Amniotic stem cell (primary cell): ENCODE measurements at places on chromosomes 13 and 19.

GRCh38 chr19:10453852-10454251 lies 33.5 kb downstream of the PDE4A start:
- DNase-seq, result no peak

- DNase-seq, result no peak
Measured at GRCh38 chr19:51796195-51796679, 1.3 kb downstream of the FPR3 start.

DNA sequence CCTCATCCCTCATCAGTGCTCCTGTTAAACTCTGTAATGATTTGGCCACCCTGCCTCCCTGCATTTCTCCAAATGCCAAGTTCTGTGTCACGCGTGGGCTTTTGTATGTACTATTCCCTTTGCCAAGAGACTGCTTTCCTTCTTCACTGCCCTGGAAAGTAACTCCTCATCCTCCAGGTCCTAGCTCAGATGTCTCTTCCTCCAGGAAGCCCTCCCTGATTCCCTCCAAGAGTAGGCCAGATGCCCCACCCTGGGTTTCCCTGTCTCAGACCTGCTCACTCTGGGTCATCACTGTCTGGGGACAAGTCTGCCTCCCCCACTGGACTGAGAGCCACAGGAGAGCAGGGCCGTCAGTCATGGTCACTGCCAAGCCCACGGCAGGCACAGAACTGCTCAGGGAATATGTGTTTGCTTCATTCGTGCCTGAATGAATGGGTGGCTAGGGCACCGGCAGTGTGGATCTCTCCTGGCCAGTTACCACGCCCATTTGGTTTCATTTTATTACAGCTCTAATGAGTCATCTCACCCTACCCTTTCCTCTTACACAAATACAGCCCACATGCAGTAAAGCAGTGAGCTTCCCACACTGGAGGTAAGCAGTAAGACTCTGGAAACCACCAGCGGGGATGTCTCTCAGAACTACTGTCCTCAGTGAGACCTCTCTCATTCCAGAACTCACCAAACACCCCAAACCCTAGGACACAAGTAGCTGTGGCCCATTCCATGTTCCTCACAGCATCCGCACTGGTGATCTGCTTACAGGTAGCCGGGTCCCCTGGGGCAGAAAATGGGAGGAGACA lies 12.1 kb upstream of the GPR4 start:
- DNase-seq, result peak; percentile 88

- no peak for DNase-seq
Measured at GRCh38 chr13:112782429-112783010, 92.7 kb downstream of the ATP11A start.

- no peak for DNase-seq
Measured at GRCh38 chr19:1857648-1858326, 5.6 kb downstream of the KLF16 start.

DNA sequence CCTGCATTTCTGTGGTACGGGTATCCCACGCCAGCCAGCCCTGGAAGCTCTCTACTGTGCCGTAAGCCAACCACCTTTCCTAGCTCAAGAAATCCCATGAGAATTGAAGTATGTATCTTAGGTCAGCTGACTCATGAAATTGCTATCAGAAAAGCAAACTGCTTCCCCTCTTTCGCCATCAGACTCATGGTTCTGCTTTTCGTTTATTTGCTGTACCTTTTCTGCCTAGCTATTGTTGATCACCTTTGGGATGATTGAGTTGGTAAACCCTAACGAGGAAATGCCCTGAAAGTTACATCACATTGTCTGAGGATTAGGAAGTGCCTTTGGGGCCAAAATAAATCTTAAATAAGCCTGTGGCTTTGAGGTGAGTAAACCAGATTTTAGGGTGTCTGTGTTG lies at the start of gene ADGRE3:
TSS of gene ADGRE3 (minus strand) at position 81 of the 400 bp plus-strand sequence. CDS start at position 7, 74 bp downstream.
- no peak for DNase-seq

- DNase-seq, result no peak
Measured at GRCh38 chr13:33307843-33308242, 22.3 kb upstream of the STARD13 start.

DNA sequence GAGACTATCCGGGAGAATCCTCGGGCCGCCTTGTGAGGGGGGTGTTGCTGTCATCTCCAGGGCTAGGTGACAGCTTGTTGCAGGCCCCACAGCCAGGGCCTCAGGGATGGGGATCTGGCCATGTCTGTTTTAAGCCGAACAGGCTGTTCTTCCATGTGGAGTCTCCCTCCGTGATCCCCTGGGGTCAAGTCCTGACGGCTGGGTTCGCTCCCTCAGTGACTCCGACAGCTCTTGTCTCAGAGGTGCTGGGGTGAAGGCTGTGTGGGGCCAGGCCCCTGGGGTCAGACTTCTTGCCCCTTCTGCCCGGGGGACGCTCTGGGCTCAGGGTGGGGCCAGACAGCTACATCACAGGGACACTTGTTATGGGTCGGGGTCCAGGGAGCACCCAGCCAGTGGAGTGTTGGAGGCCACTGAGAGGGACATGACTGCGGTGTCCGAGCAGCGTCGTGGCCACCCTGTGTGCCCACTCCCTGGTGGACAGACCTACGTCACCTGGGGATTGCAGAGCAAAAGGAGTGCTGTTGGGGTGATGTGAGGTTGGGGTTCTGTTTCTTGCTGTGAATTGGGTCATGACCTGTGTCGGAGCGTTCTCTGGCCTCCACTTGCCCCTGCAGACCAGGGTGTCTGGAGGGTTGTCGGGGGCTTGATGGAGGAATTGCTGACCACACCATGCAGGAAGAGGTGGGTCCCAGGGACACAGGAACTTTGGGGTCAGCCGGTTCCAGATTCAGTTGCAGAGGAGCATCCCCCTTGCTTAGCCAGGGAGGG lies 21.5 kb downstream of the EPN1 start:
- no peak for DNase-seq

GRCh38 chr13:89865164-89866064 lies 1482.1 kb upstream of the MIR17HG start:
- DNase-seq, result no peak

DNA sequence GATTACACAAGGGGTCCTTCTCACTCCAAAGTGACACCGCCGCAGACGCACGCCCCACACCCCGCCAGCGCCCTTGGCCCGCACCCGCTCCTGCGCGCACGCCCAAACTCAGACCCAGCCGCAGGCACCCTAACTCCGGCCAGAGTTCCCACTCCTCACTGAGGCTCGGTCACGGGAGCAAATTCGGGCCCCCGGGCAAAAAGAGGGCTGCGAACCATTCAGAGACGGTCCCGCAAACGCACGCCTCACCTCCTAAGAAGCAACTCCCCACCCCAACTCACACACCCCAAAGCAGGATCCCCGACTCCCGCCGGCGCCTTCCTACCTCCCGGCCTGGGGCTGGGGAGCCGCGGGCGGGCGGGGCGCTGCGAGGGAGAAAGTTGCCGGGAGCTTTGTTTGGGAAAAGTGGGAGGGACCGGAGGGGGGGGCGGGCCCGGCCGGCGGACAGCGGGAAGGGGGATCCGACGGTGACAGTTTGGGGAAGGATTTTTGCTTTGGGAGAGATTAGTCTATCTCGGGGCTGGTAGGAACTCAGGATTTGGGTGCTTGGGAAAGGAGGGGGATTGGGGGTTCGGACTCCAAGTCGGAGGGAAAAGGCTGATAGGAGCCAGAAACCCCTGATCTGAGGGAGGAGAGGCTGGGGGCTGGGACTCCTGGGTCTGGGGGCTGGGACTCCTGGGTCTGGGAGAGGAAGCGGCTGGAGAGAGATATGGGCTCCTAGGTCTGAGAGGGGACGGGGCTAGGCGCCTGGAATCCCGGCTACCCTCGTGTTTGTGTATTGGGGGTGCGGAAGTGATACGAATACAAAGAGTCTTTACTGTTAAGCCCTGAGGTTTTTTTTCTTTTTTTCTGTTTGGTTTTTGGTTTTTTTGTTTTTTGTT lies at the start of gene TEAD2:
TSS of gene TEAD2 (minus strand) at position 369 of the 881 bp plus-strand sequence. CDS start 2,341 bp downstream, outside the sequence.
- DNase-seq, result no peak

DNA sequence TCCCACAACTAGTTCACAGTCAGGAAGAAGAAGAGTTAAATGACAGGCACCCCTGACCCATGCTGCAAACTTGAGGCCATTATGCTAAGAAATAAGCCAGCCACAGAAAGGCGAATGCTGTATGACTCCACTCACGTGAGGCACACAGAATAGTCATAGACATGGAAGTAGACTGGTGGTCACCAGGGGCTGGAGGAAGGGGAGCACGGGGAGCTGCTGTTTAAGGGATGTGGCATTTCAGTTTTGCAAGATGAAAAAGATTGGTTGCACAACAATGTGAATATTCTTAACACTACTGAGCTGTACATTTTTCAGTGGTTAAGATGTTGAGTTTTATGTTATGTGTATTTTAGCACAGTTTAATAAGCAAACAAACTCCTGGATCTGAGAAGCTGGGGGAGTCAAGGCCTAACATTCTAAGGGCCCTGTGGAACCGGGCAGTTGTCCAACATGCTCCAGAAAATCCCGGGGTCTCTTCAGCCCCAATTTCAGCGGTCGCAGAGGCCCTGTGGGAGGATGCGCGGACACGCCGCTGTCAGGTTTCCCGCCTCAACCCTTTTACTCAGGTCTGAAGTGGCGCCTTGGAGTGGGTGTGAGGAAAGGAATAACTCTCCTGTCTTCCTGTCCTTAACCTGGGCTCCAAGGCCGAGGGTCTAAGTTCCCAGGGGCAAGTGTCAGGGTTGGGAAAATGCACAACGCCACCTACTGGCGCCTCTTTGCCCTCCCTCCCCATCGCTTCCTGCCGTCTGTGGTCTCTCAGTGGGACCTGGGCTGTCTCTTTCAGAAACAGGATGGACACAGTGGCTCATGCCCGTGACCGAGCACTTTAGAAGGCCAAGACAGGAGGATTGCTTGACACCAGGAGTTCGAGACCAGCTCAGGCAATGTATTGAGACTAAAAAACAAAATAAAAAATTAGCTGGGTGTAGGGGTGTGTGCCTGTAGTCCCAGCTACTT lies 4.4 kb upstream of the TMEM272 start:
- DNase-seq, result no peak

DNA sequence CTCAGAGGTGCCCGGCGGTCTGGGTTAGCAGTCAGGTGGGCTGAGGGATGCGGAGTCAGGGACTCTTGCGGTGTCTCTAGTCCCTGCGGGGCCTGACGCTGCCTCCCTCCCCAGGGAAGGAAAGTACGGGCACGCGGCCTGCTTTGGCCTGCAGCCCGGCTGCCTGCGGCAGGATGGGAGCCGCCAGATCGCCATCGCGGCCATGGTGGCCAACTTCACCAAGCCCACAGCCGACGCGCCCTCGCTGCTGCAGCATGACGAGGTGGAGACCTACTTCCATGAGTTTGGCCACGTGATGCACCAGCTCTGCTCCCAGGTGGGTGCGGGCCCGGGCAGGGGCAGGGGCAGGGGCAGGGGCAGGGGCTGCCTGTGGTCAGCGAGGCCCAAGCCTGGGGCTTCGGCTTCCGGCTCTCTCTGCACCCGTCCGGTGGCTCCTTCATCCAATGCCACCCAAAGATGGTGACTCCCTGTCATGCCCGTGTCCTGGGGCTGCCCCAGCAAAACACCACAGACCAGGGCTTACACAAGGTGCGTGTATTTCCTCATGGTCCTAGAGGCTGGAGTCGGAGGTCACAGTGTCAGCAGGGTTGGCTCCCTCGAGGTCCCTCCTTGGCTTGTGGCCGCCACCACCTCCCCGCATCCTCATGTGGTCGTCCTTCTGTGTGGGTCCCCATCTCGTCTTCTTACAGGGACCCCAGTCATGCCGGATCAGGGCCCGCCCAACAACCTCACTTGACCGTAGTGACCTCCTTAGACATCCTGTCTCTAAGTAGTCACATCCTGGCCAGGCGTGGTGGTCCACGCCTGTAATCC lies 11.3 kb upstream of the ZNF554 start:
- no peak for DNase-seq

DNA sequence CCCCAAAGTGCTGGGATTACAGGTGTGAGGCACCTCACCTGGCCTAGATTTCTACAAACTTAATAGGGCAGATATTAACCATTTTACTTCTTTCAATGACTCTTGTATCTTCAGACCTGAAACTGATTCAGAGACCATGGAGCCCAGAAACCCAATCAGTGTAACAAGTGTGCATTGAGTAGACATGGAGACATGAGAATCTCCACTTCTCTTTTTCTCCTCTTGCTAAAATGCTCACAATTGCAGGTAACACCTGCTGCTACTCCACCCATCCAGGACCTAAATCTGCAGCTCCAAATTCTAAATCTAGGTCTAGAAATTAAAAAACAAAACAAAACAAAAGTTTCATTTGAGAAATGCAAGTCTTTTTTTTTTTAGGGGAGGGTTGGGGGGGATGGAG lies 42.2 kb upstream of the ZNF681 start:
- no peak for DNase-seq

DNA sequence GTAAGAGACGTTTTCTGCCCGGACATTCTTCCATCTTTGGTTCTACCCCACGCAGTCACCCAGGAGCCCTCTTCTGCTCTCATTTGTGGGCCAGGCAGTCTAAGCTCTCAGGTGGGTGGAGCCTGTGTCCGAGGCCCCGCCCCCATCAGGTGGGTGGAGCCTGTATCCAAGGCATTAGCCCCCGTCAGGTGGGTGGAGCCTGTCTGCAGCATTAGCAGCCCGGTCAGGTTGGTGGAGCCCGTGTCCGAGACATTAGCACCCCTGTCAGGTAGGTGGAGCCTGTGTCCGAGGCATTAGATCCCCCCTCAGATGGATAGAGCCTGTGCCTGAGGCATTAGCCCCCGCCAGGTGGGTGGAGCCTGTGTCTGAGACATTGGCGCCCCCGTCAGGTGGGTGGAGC lies 45.5 kb upstream of the C13orf46 start:
- no peak for DNase-seq

DNA sequence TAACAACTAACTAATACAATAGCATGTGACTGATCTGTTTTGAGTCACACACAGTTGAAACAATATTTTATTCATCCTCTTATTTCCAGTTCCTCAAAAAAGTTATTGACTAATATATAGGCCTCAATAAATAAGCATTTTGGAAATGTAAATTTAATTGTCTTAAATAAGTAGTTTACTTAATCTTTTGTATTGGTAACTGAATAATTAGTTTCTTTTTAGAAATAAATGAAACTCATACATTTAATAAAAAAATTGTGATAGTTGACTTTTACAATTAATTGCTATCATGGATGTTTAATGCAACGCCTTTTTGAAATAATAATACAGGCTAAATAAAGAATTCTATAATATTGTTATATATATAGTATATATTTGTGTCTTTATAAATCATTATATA lies 500.8 kb upstream of the PCDH20 start:
- DNase-seq, result no peak

DNA sequence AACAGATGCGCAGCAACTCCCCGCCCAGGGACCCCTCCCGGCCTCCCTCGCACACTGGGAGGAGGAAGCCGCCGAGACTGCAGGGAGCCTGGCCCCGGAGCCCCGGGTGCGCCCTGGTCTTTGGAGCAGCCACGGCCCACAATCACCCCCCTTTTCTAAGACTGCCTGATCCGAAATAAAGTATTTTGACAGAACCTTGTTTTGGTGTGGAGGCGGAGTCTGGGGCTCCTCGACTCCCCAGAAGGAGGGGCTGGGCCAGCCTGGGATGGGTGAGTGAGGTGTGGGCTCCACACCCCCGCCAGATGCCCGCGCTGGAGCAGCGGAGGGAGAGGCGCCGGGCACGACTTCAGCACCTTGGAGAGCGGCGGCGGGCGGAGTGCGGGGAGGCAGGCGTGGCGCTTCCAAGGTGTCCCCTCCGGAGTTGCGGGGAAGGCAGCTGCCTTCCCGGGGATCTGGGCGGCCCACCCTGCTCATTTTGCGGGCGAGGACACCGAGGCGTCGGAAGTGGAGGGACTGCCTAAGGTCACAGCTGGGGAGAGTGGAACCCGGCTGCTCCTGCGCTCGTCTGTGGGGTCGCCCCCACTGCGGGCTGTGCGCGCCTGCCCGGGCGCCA lies 9.4 kb downstream of the SIRT6 start:
- no peak for DNase-seq

- DNase-seq, result no peak
Measured at GRCh38 chr13:112447761-112448603, 71.8 kb downstream of the SPACA7 start.

GRCh38 chr19:4030981-4031380 lies 23.4 kb downstream of the PIAS4 start:
- no peak for DNase-seq

GRCh38 chr13:40583738-40584137 lies 82.7 kb downstream of the FOXO1 start:
- no peak for DNase-seq
